Substantia nigra (tissue), 51 donors: ENCODE measurements at places on chromosomes 4 and X.

DNA sequence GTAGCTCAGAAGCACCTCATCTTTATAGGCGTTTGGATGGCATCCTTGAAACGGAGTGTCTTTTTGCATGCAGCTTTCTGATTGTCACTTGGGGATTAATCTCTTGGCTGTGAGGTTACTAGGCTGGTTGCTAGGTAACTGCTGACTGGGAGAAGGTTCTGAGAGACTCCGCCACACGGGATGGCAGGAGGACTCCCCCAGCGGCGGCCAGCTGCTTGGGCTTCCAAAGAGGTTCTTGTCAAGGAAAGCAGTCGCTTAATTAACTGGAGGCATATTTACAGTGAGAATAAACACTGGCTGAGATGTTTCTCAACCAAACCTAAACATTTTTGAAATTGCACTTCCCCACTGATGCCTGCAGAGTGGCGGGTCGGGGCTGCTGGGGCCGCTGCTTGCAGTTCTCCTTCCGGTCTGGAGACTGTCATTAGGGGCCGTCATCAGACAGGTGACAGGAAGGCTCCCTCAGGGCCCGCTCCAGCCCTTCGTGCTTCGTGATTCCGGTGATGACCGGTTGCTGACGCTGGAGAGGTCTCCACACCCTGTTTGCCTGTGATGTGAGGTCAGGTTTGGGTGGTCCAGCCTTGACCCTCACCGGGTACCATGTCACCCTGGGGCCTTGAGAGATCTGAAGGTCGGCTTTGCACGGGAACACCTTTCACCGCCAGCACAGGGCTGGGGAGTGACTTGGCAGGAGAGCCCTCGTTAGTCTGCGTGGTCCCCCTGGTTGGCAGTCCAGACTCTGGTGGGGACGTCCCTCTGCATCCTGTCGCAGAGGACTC is 9.1 kb downstream of the NSG1 start:
- DNase-seq, result no peak

DNA sequence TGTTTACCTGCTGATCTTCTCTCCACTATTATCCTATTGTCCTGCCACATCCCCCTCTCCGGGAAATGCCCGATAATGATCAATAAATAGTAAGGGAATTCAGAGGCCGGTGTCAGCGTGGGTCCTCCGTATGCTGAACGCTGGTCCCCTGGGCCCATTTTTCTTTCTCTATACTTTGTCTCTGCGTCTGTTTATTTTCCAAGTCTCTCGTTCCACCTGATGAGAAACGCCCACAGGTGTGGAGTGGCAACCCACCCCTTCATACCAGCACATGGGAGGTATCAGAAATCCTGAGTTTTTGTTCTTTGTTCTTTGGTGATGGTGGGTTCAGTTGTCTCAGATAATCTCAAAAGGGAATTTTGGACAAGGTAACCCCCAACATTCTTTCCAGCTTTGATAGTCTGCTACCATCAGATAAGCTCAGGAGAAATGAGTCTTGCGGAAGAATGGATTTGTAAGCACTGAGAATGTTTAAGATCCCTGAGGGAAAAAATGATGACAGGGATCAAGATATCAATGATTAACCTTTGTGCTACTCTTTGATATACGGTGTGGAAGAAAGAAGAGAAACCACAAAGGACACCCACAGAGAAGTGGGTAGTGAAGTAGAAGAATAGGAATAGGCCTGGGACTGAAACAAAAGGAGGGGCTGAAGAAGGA is 117.9 kb downstream of the CEP44 start:
- DNase-seq, result no peak

DNA sequence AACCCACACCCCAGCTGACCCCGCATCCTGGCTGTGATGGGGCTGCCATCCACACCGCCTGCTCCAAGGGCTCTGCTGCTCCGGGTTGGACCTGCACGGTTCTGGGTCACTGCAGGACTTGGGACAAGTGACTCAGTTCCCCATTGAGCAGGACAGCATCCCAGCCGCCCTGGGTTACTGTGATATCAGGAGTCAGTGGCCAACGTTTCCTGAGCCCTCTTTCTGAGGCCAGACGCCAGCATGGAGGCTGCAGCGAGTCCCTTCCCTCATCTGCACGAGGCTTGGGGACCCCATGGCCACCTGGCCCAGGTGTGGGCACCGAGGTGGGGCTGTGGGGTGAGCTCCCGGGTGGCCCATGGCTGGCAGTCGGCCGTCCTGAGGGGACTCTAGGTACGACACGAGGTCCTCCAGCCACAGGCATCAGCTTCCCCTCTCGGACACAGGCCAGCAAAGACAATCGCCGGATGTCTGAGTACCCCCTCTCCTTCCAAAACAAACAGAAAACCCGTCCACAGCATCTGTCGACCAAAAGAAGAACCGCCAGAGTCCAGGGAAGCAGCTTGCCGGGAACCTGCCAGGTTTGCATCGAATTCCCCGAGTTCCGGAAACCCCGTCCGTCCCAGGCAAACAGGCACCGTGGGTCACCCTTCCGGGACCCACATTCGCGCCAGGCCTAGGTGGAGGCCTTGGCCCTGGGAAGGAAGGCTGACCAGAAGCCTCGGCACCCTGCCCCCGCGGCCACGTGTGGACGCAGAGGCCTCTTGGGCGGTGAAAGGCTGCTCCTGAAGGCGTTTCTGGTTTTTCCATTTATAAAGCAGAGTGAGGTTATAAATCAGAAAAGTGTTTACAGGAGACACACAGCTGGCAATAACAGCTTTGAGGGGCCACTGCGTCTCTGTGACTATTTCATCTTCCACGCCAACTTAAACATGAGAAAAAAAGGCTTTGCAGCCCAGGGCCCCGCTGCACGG is 136.0 kb downstream of the FAM53A start:
- DNase-seq, result no peak

GRCh38 chrX:3589474-3589873 is 124.0 kb downstream of the PRKX start:
- DNase-seq, result no peak

- DNase-seq, result no peak
Observed at GRCh38 chr4:30789219-30789671, 69.1 kb downstream of the PCDH7 start.

DNA sequence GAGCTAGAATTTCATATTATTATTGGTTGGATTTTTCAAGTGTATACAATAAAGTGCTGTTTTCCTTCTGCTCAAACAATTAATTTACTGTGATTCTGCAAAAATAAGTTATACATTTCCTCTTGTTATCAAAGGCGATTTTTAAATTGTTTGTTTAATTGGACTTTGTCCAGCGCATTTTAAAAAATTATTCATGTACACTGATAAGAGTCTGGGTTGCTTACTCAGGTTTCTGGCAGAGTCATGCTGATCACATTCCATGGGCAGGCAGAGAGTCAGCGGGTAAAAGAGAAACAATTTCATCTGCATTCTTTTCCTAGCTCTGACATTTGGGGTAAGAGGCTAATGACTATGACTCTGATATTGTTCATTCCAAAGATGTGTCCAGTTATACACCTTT is 8.9 kb downstream of the FAT4 start:
- no peak for DNase-seq
